ENCODE measurements at places on chromosomes 12 and 14.
A peak's percentile ranks its signal among the peaks of the same experiment; 100 is the strongest.

- no peak for DNase-seq
These were observed 100.7 kb upstream of the TBX5 start for GRCh38 chr12:114506651-114507050.

DNA sequence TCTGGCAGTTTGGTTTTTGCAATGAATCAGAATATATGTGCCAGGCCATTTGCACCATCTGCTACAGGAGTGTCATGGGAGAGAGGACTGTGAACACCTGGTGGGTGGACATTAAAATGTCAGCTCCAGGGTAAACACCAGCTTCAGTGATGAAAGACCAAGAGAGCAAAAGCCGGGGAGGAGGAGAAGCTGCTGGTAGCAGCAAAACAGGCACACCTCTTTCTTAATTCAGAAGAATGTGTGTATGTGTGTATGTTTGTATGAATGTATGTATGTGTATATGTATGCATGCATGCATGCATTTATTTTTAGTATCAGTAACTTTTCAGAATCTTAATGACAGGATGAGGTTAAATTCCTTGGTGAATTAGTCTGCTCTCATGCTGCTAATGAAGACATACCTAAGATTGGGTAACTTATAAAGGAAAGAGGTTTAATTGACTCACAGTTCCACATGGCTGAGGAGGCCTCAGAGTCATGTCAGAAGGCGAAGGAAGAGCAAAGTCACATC lies 357.4 kb upstream of the PRICKLE1 start:
- DNase-seq = no peak

- DNase-seq = no peak
These were observed 5.3 kb downstream of the CHGA start for GRCh38 chr14:92928258-92928629.

DNA sequence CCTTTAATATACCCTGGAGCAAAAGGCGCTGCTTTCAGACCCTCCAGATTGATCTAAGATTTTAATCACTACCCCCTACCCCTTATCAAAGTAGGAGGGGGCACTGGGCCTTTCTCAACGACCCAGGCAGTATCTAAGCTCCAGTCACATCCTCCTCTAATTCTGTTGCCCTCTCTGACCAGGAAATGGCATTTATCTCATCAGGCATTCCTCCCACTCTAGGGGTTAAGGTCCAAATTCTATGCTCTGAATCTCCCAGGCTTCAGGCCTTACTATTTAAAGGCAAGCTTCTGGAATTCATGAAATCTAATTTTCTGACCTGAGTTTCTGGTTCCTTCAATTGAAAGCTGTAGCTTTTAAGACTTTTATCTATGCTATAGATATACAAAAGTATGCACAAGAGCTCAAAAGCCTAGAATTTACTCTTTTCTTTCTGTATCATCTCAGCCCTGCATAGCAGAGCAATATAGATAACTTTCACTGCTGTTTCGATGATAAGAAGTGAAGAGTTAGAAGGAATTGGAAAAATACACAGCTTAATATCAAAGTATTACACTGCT lies 622.9 kb downstream of the RPS29 start:
- DNase-seq = peak; percentile 84

- DNase-seq = no peak
These were observed 3.6 kb downstream of the SLC2A14 start for GRCh38 chr12:7869137-7869536.

GRCh38 chr12:16515666-16516065 lies 90.3 kb downstream of the LMO3 start:
- DNase-seq = no peak

GRCh38 chr12:129298921-129299320 lies 445.6 kb downstream of the GLT1D1 start:
- no peak for DNase-seq

GRCh38 chr12:89225401-89225800 lies 126.9 kb downstream of the DUSP6 start:
- DNase-seq = no peak

GRCh38 chr12:18546399-18546798 lies 191.4 kb downstream of the PLCZ1 start:
- DNase-seq = peak; percentile 14

- DNase-seq = no peak
These were observed 38.8 kb downstream of the CMAS start for GRCh38 chr12:22084852-22085251.

- DNase-seq = no peak
These were observed 7.8 kb downstream of the KRT1 start for GRCh38 chr12:52672321-52672933.

GRCh38 chr12:96398424-96399119 lies 1.7 kb downstream of the CDK17 start:
- DNase-seq = no peak

DNA sequence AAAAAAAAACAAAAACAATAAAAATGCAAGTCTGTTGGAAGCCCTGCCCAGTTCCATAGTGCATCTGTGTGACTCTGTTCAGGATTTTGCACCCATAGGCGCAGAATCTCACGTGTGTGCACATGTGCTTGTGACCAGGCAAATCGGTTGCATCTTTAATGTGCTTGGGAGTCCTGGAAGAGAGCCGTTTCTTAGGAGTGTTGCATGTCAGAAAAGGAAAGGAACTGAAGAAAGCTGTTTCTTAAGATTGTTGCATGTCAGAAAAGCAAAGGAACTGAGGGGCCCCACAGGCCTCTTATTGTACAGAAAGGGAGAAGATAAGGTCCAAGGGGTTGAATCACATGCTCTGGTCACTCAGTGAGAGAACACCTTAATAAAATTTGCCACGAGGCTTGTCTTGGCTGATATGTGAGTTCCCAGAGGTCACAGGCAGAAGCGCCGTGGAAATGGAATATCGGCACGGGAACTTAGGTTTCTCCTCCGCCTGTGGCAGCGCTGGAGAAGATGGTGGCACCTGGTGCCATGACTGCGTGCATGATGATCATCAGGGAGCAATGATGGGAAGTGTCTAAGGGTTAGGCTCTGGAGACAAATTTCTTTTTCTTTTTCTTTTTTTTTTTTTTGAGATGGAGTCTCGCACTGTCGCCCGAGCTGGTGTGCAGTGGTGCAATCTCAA lies 90.0 kb downstream of the LRRC74A start:
- peak; percentile 92 for DNase-seq

GRCh38 chr12:41189395-41190251 lies 1.5 kb downstream of the PDZRN4 start:
- DNase-seq = no peak

DNA sequence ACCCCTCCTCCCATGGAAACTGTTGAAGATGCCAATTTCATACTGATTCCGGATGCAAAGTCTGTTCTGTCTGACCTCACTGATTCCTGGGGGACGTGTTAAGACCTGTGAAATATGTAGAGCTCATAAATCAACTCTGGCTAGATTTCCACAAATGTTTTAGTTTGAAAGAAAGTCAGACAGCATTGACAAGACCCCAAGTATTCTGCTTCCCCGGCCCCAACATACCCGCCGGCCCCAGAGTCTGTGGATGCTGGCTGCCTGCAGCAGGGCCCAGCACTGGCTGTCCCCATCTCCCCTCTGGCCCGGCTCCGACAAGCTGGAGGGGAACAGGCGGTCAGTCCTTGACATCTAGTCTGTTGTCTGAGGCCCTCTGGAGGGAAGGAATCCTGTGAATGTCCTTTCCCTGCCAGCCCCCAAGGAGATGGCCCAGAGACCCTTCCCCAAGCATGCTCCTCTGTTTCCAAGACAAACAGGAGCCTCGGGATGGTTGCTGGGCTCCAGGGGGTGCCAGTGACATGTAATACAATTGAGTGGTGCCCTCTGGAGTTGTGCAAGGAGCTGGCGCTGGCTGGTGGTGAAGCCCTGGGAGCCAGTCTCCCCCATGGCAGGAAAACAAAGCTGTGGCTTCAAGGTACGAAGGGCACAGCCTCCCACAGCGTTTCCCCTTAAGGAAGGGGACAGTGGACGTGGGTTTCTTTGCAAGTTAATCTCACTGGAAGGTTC lies 22.3 kb downstream of the FBLN5 start:
- no peak for DNase-seq

DNA sequence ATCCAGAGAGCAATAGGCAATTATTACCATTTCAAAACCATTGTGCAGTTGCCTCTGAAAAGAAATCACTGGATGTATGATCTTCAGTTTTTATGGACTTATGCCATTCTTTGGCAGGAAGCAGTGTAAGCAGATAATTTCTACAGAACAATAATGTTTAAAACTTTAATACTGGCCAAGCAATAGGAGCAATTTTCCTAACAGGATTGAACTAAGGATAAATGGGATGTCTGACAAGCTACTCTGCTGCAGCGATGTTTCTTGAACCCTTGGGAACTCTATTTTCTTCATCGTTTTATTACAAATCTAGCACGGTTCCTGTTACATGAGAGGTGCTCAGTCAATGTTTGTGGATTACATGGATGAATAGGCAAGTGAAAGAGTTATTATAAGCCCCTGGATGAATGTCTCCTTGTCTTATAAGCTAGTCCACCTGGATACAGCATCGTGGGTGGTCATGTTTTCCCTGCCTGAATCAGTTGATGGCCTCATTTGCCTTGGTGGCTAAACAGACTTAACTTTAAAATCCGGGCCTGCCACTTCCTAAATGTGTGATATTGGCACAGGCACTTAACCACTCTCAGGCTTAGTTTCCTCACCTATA lies 68.2 kb upstream of the MDM1 start:
- no peak for DNase-seq

DNA sequence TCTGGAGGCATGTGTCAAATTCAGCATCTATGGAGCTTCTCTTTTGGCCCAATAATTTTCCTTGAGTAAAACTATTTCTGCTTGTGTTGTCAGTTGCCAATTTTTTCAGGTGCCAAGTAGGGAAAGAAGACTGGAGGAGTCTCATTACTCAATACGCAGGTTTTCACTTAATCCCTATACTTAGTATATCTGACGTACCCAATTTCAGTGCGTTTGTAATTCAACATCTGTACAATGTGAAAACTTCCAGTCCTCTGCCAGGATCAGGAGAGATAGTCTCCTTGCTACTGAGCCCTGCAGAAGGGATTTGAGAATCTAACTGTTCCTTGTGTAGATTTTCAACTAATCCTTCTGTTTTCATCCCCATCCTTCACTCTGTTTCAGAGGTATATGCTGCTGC lies 5.7 kb upstream of the PAWR start:
- no peak for DNase-seq

DNA sequence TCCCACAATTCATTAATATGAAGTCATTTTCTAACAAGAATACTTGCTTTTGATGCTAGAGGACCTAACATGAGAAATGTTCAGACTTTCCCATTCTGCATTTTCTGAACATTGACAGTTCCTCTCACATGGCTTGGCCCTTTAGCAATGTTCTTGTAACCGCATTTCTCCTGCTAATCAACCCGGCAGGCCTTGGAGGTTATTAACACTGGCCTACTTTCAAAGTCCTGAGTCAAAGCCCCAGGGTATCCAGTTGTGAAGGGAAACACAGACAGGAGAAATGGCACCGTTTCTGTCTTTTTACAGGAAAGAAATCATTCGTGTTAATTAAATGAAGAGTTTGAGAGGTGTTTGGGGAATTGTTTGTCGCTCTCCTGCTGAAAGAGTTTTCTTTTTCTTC lies 446.5 kb upstream of the MIS18BP1 start:
- DNase-seq = no peak

All from large intestine (tissue), 12 donors.